Stimulated activated CD4-positive, alpha-beta T cell treated with anti-CD3 and anti-CD28 coated beads, Interleukin-4, amount 100 ng/mL, for 1 hour (primary cell): ENCODE measurements at places on chromosomes 16 and 17.

DNA sequence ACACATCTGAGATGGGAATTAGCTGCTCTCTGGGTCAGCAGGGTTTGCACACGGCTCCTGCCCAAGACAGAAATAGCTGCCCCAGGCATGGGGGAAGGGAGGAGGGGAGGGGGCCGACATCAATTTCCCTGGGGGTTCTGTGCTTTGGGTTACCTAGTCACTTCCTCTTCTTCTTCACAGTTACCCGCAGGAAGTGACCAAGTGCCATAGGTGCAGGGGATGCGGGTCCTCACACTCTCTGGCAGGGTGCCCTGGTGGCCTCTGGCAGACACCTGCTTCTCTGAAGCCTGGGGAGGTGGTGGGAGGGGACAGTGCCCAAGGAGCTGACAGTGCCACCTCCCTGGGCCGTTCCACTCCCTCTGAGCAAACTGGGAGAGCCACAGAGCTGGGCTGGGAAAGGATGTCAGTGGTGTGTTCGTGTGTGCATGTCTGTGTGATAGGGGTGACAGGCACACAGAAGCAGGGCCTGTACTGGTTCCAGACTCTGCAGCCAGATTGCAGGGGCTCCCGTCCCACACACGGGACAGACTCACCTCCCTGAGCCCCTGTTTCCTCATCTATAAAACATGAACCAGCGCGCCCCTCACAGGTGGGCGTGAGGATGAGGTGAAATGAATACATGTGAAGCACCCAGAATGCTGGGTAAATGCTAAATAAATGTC lies 18.2 kb downstream of the SCN4A start:
- no peak for DNase-seq

GRCh38 chr16:9042533-9042932 lies 48.9 kb upstream of the HAPSTR1 start:
- DNase-seq = no peak

- DNase-seq = no peak
Observed at GRCh38 chr17:81044428-81044763, 9.4 kb downstream of the BAIAP2 start.

GRCh38 chr17:7260651-7261378 lies 1.5 kb downstream of the CLDN7 start:
- peak; percentile 47 for DNase-seq

GRCh38 chr16:30457743-30458560 lies 12.3 kb upstream of the SEPHS2 start:
- DNase-seq = no peak

GRCh38 chr17:65137021-65137939 lies at the start of gene RGS9:
TSS of gene RGS9 (plus strand) at chr17:65137370. CDS start at chr17:65137541, 171 bp downstream.
- DNase-seq = peak; percentile 81

GRCh38 chr17:34733333-34733732 lies 154.0 kb downstream of the TMEM132E start:
- DNase-seq = no peak

- DNase-seq = no peak
Observed at GRCh38 chr17:79559111-79559887, 51.6 kb downstream of the RBFOX3 start.

GRCh38 chr16:88599825-88600538 lies 29.8 kb downstream of the ZC3H18 start:
- DNase-seq = no peak

DNA sequence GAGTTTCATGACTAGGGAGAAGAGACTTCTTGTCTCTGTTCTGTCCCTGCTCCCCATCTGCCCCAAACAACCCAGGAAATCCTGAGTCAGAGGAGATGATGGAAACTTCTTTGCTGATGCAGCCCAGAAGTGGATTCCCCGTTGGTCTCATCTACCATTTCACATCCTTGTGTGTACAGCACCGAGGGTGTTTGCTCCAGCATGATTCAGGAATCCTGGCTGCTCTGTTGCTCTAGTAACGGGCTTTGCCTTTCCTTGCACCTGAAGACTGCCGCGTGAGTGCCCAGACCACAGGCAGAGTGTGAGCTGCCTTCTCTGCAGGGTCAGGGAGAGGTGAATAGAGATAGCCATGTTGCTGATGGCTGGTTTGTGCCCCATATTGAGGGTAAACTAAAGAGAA lies 408.4 kb downstream of the CPPED1 start:
- no peak for DNase-seq
